ENCODE measurements at places on chromosomes 11 and 22.

DNA sequence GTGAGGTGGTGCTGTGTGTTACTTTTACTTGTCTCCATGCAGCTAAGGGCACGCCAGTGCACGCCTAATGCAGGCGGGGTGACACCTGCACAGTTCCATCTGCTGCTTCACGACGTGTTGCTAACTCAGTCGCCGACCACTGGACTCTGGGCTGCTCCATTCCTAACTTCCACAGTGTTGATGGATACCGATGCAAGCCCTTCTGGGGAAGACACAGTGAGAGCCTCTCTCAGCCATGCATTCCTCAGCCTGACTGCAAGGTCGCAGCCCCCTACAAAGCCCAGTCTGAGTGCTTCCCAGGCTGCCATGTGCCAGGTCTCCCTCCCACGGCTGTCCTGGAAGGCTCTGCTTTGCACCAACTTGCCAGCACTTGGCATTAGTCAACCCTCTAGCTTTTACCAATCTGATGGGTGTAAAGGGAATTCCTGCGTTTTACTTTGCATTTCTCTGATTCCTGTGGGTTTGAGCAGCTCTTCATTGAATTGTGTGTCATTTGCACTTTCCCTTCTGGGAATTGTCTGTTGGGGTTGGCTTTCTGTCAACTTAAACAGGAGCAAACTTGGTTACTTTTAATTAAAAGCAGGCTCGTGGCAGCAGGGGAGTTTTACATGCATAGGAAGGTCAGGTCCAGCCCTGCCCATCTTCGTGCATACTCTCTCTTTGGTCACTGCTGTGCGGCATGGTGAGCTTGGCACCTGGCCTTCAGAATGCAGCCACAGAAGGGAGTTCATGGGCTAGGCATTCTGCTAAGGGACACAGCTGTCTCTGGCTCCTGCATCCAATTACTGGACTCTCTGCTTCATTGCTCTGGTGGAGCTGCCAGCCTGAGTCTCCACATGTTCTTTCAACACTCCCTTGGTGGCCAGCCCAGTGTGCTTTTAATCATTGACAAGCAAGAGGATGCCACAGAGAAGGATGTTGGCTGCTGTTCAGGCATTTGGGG lies 34.6 kb upstream of the SHANK2 start:
- DNase-seq: peak; percentile 64

- DNase-seq: no peak
Observed at GRCh38 chr11:9109858-9110731, 18.7 kb upstream of the SCUBE2 start.

GRCh38 chr22:49812838-49813237 lies 14.8 kb downstream of the BRD1 start:
- no peak for DNase-seq

GRCh38 chr11:123251657-123252344 lies 56.8 kb upstream of the CLMP start:
- no peak for DNase-seq

- peak; percentile 43 for DNase-seq
Observed at GRCh38 chr11:69111624-69112542, 43.9 kb upstream of the SMIM38 start.

DNA sequence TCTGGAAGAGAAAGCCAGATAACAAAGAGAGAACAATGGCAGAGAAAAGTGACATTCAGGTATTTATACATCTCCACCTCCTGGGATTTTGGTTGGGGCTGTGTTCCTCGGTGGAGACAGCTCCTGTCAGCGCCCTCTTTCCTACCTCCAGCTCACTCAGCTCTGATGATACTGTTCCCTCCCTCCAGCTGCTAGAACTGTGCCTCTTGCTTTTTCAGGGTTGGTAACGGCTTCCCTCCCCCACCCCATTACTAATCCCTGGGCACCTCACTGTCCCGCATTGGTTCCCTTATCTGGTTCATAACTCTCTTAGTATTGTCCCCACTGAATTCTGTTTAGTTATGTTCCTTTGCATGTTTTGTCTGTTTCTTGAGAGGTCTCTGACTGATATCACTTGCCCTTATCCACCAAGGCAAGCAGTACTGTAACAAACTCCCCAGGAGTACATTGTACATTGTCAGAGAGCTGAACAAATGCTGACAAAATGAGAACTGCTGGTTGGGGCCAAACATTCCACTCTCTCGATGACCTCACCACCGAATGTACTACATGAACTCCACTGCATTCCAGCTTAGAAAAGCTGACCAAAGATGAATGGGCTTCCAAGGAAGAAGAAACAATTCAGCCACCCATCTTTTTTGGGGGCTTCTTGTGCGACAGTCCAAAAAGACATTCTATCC lies 5.7 kb upstream of the FBXO3 start:
- no peak for DNase-seq

DNA sequence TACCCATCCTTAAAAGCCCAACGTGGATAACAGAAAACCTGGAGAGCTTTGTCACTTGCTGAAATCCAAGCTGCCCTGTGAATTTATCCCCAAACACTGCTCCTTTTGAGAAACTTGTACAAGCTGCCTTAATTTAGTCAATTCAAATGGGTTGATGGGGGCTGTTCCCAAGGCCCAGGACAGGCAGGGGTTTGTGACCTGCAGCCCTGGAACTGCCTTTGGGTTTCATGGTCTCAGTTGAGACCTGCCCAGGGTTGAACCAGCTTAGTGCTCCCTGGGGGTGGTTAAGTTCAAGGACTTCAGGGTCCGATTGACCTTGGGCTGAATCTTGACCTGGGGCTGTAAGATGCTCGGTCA lies 112.1 kb upstream of the OR4B1 start:
- no peak for DNase-seq

GRCh38 chr11:134942681-134943080 lies 530.6 kb upstream of the B3GAT1 start:
- DNase-seq: no peak

DNA sequence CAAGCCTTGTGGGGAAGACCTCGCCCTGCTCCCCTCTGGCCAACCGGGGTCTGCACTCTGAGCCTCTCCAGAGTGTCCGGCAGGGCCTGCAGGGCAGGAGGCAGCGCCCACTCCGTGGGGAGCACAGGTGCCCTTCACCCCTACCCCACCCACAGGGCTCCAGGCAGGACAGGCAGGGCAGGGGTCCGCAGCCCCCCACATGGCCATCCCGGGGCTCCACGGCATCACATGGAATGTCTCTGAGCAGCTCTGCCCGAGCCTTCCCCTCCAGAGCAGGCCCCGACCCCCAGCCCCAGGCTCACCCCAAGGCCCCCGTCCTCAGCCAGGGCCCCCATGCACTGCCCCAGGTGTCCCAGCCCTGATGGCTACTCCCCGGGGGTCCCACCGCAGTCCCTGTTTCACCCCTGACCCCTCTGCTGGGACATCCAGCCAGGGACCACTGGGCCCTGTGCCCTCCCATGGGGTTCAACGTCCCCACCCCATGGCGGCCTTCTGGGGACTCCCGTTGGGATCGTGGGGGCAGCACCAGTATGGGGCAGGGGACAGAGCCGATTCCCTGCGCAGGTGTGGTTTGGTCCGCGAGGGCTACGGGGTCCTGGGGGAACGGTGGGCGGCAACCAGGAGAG lies 77.7 kb downstream of the BRD1 start:
- no peak for DNase-seq

GRCh38 chr22:19884954-19885751 lies 30.5 kb upstream of the GNB1L start:
- no peak for DNase-seq

DNA sequence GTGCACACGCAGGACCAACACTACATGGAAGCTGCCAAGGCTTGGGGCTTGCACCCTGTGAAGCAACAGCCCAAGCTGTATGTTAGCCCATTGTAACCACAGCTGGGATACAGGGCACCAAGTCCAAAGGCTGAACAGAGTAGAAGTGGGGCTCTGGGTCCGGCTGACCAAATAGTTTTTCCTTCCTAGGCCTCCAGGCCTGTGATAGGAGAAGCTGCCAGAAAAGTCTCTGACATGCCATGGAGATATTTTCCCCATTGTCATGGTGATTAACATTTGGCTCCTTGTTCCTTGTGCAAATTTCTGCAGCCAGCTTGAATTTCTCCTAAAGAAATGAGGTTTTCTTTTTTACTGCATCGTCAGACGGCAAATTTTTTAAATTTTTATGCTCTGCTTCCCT lies 941.2 kb downstream of the FAM181B start:
- DNase-seq: no peak

DNA sequence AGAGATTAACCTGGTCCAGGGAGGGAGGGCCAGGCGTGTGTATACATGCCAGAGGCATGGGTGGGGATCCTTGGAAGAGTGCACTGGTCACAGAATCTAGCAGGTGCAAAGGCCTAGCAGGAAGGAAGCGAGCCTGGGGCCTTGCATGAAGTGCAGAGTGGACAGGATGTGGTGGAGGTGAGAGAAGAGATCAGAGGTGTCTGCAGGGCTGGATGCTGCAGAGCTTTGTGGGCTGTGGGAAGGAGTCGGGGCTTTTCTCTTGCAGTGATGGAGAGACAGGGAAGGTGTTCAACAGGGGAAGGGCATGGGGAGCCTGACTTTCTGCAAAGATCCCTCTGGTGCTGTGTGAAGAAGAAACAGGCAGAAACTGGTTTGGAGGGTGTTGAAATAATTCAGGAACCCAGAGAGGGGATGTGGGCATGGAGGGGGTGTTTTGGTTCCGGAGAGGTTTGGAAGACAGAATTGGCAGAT lies 2.5 kb upstream of the TPST2 start:
- no peak for DNase-seq

DNA sequence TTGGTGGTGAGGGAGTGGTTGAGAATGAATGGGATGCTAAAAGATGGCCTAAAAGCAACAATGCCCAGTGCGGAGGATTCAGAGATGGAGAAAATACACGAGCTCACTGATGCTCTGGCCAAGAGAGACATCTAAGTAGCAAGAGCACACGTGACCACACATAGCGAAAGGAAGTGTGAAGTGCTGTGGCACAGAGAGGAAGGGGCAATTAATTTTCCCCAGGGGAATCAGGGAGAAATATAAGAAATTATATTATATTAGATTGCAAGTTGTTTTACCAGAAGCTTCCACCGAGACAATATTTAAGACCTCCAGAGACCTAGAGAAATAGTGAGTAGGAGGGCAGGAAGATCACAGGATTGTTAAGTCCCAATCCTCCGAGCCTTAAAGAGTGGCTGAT lies 80.6 kb downstream of the RCN1 start:
- no peak for DNase-seq

DNA sequence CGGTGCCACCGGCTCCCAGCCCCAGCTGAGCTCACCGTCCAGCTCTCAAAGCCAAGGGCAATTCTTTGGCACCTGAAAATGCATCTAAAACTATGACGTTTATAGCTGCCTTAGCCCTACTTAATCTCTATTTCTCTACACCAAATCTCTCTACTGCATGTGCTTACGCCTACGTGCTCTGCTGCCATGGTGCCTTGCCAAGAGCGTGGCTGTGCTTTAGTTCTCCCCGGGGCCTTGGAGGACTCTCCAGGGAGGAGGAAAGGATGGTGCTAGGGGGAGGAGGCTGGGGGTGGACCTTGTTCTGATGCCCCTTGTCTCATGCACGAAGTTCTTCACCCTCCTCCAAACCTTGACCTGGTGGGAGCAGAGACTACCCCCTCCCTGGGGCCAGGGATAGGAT lies 9.0 kb upstream of the BID start:
- DNase-seq: peak; percentile 50

GRCh38 chr11:131685906-131686305 lies 315.5 kb downstream of the NTM start:
- DNase-seq: no peak

- no peak for DNase-seq
Observed at GRCh38 chr11:119470317-119471291, 47.6 kb upstream of the THY1 start.

DNA sequence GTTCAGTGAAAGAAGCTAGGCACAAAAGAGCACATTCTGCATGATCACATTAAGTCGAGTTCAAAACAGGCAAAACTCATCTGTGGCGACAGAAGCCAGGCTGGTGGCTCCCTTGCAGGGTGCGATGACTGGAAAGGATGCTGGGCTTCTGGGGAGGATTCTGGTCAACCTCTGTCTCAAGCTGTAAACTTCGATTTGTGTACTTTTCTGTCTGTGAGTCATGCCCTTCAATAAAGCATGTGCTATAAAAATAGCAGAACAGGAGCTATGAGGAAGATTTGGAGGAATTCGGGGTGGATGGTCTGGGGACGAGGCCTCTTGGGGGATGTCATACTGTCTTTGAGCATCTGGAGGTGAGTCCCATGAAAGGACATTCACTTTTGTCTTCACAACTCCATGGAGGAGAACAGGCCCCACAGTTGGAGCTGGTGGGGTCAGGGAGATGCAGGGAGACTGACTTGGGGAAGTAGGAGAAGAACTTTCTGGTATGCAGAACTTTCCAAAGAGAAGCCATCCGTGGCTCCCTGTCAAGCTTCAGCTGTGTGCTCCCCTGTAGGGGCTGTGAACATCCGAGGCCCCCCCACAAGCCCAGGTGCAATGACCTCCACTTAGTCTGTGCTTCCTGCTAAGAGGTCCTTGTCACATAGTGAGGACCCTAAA lies 77.8 kb upstream of the LINC01488 start:
- no peak for DNase-seq

DNA sequence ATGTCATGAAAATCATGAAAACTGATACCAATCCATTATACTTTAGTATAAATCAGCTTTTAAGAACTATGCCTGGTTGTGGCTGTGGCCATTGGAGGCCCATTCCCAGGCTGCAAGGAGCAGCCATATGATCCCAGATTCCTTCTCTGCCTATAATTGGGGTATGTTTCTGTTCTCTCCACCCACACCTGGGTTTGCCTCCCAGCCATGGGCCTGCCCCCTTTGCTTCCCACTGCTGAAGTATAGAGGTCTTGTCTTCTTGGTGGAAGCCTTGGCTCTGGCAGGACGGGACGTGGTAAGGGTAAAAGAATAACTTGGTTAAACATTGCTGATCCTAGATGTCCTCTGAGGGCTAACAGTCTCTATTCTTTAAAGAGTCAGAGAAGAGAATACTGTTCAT lies 2.4 kb downstream of the MICAL2 start:
- DNase-seq: no peak

GRCh38 chr11:119229288-119229672 lies 23.1 kb downstream of the CBL start:
- DNase-seq: no peak

DNA sequence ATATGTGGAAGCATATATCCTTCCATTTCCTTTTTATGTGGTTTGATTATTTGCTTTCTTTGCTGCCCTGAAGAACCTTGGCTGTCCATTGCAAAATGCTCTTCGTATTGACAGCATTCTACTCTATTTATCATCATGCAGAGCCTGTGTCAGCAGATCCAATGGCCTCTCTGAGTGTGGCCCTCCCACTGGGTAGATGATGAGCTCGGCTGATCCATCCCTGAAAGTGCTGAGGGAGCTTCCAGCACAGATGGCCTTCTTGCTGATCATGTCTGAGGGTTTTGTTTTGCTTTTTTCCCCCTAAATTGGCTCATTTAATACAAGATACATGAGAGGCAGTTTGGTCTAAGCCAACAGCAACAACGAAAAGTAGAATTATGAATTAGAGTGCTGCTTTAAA lies 181.0 kb downstream of the GRIA4 start:
- DNase-seq: peak; percentile 4

DNA sequence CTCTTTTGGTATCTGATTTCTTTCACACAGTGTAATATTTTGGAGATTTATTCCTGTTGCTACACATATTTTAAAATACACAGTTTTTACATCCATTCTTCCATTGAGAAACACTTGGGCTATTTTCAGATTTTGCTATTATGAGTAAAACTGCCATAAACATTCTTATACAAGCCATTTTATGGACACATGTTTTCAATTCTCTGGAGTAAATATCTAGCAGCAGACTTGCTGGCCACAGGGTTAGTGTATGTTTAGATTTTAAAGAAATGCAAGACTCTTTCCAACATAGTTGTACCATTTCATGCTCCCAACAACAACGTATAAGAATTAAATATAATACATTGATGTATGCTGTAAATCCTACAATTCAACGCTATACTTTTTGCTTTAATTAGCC lies 360.8 kb upstream of the PITPNB start:
- DNase-seq: no peak

- no peak for DNase-seq
Observed at GRCh38 chr22:44289414-44290171, 23.2 kb downstream of the SHISAL1 start.

Data from head of caudate nucleus (tissue), 42 donors.